ENCODE measurements at places on chromosomes 7 and 10. TPM values are rescaled to one million over a fixed set of nuclear protein-coding genes. Genes with fewer than 3 reads are reported as not detected.

The CTTNBP2 gene
- 142 TPM for polyA plus RNA-seq

The EPO gene
- not detected for polyA plus RNA-seq

The CC2D2B gene
- 6.2 TPM for polyA plus RNA-seq

The ASIC3 gene
- polyA plus RNA-seq = 3.1 TPM

The AFAP1L2 gene
- 0.62 TPM for polyA plus RNA-seq

The FBXO24 gene
- not detected for polyA plus RNA-seq

The ZNF503 gene
- 0.56 TPM for polyA plus RNA-seq

The OR6V1 gene
- 1.2 TPM for polyA plus RNA-seq

The VAX1 gene
- polyA plus RNA-seq = not detected

The ADAP1 gene
- polyA plus RNA-seq = 0.52 TPM

The SFRP5 gene
- polyA plus RNA-seq = not detected

The MAT1A gene
- polyA plus RNA-seq = not detected

The TMEM229A gene
- polyA plus RNA-seq = 3.3 TPM

The HOXA5 gene
- not detected for polyA plus RNA-seq

The RASA4B gene
- polyA plus RNA-seq = 10.8 TPM

The HOXA6 gene
- polyA plus RNA-seq = not detected

The RBP3 gene
- not detected for polyA plus RNA-seq

The ARMH3 gene
- 21.1 TPM for polyA plus RNA-seq

The FAM3C gene
- polyA plus RNA-seq = 115 TPM

The C7orf33 gene
- polyA plus RNA-seq = not detected

The FKBP6 gene
- polyA plus RNA-seq = not detected

The NACAD gene
- 4.8 TPM for polyA plus RNA-seq

The RAPGEF5 gene
- polyA plus RNA-seq = 16.7 TPM

The CDK1 gene
- 2.2 TPM for polyA plus RNA-seq

The CNNM1 gene
- polyA plus RNA-seq = 10.4 TPM

The SYCE1 gene
- polyA plus RNA-seq = 17.3 TPM

The CCDC126 gene
- polyA plus RNA-seq = 21.5 TPM

The EBLN1 gene
- not detected for polyA plus RNA-seq

The ANKRD2 gene
- polyA plus RNA-seq = 1.3 TPM

The UNCX gene
- not detected for polyA plus RNA-seq

The HOGA1 gene
- polyA plus RNA-seq = 2.7 TPM

The GPC2 gene
- not detected for polyA plus RNA-seq

The SLC18A3 gene
- polyA plus RNA-seq = not detected

The GPR141 gene
- polyA plus RNA-seq = not detected

The ASB10 gene
- not detected for polyA plus RNA-seq

The SH2D4B gene
- polyA plus RNA-seq = not detected

The C10orf105 gene
- not detected for polyA plus RNA-seq

The IFIT2 gene
- 1.8 TPM for polyA plus RNA-seq
